ENCODE measurements at places on chromosomes 4 and X.

DNA sequence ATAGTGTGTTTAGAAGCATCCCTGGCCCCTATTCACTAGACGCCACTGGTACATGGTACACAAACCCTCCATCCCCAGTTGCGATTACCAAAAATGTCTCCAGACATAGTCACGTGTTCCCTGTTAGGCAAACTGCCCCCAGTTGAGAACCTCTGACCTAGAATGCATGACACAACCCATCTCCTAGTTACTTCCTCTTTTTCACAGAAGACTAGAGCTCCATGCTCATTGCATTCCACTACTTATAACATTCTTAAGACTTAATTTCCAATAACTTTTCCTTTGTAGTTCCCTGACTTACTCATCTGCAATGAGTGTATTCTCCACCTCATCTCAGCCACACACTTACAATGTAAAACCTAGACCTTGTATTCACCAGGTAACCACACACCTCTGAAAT, 68.6 kb downstream of the PRSS12 start:
- no peak for DNase-seq

DNA sequence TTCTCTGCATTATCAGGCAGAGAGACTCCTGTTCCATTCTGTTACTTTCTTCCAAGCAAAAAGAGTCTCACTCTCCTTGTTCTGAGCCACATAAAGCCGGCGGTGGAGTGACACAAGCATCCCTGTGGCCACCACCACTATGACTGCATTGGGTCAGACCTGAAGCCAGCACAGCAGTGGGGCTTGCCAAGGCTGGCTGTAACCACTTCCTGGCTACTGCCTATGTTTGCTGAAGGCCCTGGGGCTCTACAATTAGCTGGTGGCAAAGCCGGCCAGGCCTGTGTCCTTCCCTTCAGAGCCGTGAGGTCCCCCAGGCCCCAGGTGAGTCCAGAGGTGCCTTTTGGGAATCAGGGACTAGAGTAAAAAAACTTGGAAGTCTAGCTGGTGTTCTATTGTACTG, 31.8 kb downstream of the PLAC8 start:
- no peak for DNase-seq

GRCh38 chr4:52824270-52824602, 37.9 kb upstream of the RASL11B start:
- no peak for DNase-seq

DNA sequence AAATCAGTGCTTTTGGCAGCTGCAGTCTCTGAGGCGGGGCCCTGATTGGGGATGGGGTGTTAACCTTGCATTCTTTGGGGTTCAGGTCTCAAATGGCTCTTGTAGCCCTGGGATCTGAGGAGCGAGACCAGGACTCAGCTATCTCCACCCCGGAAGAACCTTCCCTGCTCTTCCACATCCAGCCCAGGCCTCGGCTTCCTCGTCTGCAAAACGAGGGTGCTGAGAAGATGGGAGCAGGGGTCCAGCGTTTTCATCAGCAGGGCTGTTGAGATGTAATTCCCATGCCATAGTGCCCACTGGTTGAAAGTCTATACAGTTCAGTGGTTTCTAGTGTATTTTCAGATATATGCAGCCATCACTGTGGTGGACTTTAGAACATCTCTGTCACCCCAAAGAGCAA, 34.6 kb upstream of the WFS1 start:
- DNase-seq, result no peak

GRCh38 chrX:72011734-72012133, 101.1 kb downstream of the NHSL2 start:
- DNase-seq, result no peak

DNA sequence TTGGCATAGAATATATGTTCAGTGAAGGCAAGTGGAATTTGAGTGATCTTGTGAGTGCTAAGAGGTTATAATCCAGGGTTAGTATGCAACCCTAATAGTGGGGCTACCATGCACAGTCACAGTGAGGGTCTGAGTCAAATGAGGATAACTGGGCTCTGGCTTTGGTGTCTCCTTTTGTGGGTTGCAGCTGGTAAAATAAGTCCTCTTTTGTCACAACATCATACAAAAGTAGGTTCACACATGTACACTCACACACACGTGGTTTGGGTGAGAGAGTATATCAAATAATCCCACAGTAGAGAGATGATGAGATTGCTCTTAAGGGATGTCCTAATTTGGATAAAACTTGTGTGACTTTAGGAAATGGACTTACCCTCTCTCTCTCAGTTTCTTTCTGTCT, 79.6 kb upstream of the EOLA2 start:
- DNase-seq, result no peak

DNA sequence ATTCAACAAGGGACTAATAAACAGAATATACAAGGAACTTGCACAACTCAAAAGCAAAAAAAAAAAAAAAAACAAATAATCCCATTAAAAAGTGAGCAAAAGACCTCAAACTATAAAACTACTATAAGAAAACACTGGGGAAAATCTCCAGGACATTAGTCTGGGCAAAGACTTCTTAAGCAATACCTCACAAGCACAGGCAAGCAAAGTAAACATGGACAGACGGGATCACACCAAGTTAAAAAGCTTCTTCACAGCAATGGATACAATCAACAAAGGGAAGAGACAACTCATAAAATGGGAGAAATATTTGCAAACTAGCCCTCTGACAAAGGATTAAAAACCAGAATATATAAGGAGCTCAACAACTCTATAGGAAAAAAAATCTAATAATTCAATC, 17.1 kb upstream of the BMP15 start:
- DNase-seq, result no peak

- DNase-seq, result no peak
Observed at GRCh38 chrX:85029043-85029442, 25.4 kb downstream of the APOOL start.

GRCh38 chrX:77788050-77788449, 2.0 kb upstream of the ATRX start:
- peak; percentile 26 for DNase-seq

GRCh38 chr4:85866508-85866907, 391.6 kb downstream of the ARHGAP24 start:
- no peak for DNase-seq

DNA sequence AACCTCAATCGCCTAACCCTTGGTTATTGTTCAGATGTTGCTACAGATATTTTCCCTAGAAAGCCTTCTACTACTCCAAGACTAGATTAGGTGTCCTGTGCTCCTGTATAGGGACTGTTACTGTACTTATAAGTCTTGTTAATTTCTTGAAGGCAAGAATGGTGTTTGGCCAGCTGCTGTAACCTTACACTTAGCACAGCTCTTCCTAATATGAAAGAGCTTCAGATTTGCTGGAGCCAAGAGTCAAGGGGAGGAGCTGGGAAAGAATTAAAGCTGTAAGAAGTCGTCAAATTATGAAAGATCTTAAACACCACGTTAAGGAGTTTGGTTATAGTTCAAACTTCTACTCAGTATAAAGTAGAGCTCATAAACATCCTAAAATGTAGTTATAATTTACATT, 245.9 kb upstream of the TLL1 start:
- no peak for DNase-seq

GRCh38 chr4:988726-989721, 2.2 kb downstream of the IDUA start:
- no peak for DNase-seq

- DNase-seq, result no peak
Observed at GRCh38 chr4:3082925-3083515, 8.5 kb downstream of the HTT start.

- DNase-seq, result no peak
Observed at GRCh38 chr4:153705743-153706468, 21.8 kb downstream of the TLR2 start.

GRCh38 chrX:15059474-15059873, 186.3 kb downstream of the MOSPD2 start:
- no peak for DNase-seq

DNA sequence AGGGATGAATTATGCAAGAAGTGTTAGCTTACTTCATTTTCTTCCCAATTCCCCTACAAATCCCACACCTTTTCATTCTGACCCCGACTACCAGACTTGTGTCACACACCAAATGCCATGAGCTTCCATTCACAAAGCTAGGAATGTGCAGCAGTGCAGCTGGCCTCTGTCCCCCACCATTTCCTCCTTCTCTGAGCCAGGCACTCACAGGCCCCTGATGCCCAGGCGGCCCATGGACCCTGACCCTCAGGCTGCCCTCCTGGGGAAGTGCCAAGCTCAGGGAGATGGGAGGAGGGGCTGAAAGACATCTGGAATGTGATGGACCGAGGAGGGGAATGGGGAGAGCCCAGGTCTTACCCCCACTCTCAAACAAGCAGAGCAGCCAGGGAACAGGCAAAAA, 67.0 kb upstream of the BCOR start:
- no peak for DNase-seq

- no peak for DNase-seq
Observed at GRCh38 chr4:65911720-65912119, 241.4 kb upstream of the EPHA5 start.

GRCh38 chr4:113147498-113148111, 98.2 kb downstream of the ANK2 start:
- no peak for DNase-seq

DNA sequence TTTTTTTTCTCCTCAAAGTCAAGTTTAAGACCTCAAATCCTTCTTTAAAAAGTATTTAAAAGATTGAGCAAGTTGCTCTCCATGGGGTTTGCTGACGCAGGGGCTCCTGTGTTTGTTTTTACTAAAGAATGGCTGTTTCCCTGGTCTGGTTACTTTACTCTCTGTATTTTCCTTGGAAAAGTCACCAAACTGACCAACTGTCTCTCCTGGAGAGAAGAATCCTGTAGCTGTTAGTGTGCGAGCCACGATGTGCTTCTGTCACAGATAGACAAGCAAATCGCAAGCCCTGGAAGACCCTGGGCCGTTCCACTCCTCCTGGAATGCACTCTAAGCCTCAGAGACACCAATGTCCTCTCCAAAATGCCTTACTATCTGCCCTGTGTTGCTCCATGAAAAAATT, 212.1 kb downstream of the CHIC2 start:
- peak; percentile 72 for DNase-seq

DNA sequence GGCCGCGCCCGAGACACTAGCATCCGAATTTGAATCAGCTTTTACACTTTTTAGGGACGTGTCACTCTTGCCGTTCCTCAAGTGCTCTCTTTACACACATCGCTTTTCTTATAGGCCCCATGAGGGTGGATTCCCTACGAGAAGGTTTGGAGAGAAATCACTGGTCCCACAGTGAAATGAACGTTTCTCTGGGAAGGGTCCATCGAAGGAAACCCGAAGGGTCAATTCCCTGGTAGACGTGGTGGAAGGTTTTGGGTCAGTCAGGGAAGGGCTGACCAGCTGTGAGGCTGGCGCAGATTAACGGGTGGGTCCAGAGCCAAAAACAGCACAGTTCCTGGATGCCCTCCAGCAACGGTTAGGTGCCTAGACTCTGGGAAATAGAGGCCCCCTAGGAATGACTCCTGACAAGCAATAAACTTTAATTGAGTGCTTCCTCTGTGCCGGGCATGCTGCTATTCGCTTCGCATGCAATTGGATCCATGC, 35.9 kb downstream of the ETDC start:
- DNase-seq, result peak; percentile 55

DNA sequence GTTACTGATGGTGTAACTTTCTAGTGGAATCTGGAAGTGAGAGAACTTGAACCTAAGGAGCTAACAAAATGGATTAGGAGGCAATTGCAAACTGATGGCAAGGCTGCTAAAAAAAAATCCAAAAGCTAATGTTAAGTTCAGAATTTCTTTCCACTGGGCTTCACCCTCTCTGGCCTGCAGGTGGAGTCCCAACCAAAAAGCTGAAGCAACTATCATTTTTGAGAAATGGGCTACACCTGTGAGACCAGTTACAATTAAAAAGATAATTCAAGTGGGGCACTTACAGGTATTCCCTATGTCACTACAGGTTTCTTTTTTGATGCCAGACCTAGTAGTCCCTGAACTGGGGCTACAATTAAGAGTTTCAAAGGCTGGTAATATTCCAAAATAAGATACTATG, 142.1 kb upstream of the FTHL17 start:
- DNase-seq, result no peak

GRCh38 chr4:132792310-132792709, 356.8 kb upstream of the PCDH10 start:
- no peak for DNase-seq

DNA sequence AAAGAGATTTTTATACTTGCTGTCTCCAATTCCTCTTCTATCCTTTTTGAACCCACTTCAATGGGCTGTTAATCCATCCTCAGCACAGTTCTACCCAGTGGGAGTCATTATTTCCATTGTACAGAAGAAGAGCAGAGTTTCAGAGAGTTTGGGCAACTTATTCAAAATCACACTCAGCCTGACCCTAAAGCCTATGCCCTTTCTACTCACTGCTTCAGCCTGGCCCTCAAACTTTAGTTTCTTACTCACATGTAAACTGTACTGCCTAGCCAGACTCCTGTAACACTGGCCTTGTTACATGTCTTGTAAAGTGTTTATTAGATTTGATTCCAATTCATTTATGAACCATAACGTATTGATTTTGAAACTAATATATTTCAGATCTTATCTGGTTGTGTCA, 25.1 kb upstream of the USO1 start:
- DNase-seq, result no peak

- DNase-seq, result no peak
Observed at GRCh38 chr4:175752664-175753063, 59.4 kb downstream of the GPM6A start.

DNA sequence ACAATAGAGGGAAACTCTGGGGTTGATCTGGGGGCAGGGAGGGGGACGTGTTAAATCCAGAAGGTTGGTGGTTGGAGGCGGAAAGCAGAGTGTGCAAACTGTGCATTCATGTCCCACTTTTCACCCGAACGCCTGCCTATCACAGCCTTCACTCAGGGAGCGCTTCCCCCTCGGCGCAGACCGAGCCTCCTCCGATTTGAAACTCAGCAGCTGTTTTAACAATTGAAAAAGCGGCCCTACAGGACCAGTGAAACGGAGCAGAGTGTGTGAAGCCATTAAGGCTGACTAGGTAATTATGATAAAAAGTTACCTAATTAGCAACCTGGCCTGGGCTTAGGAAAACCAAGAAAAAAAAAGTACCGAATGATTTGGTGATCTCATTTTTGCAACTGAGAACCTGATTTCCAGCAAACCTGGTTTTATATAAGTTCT, 685 bp upstream of the NDNF start:
- peak; percentile 35 for DNase-seq

DNA sequence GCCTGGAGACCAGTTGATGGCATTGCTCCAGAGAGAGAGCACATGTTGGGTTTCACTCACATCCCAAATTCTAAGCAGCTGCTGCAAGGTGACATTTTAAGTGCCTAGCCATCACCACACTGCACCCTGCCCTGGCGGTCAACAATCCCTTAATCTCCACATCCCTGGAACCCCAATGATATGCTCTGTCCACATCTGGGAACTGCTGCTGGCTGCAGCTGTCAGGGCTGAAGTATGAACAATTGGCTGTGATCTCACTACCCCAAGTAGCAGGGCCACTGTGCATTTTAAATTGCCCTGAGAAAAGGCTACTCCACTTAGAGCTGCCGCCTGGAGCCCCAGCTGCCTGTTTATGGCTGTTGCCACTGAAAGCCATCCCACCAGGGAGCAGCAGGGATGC, 190.6 kb downstream of the ACTRT1 start:
- DNase-seq, result no peak

- DNase-seq, result no peak
Observed at GRCh38 chrX:20670611-20671010, 403.9 kb upstream of the RPS6KA3 start.

- DNase-seq, result no peak
Observed at GRCh38 chrX:106397788-106398538, 213.8 kb upstream of the RADX start.

GRCh38 chr4:64402684-64403083, 6.6 kb downstream of the TECRL start:
- no peak for DNase-seq
